Activated naive CD8-positive, alpha-beta T cell treated with anti-CD3 and anti-CD28 coated beads for 36 hours (primary cell): ENCODE measurements at places on chromosomes 3 and 15. TPM values are rescaled to one million over a fixed set of nuclear protein-coding genes. Genes with fewer than 3 reads are reported as not detected.

The LYZL4 gene
- total RNA-seq = not detected

The TEX55 gene
- not detected for total RNA-seq

The AGBL1 gene
- not detected for total RNA-seq

DNA sequence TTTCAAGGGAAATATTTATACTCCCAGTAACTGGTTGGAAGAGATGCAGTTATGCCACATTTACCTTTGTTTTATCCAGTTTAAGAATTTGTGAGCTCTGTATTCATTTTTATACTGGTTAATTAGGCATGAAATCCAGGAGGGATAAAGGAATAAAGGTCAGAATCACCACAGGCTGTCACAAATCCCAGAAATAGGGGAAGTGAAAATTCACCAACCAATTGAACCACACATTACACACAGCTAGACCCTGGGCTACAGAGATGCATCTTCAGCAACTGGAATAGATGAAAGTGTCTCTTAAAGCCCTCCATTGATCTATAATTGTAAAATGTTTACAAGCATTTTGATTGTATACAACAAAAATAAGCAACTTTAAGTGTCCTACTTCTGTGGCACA, 18.5 kb downstream of the SERPINI1 start:
- DNase-seq = no peak

DNA sequence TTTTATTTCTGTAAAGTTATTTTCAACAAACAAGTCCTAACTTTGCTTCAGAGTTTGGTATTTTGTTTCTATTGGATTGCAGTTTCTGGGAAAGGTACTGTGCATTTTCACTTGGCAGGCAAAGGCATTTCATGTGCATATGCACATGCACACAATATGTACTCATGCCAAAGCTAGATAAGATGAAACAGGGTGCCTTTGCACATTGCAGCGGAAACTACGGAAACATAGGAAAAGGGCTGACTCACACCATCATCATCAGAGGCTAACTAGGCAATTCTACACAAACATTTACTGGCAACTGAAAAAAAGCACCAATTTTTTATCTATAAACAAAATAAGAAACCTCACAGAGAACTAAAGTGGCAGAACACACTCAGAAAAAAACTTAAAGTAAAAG, 550.6 kb upstream of the NECTIN3 start:
- DNase-seq = no peak
